Activated CD4-positive, alpha-beta T cell treated with anti-CD3 and anti-CD28 coated beads, Interleukin-2, amount 50 U/mL, for 48 hours (primary cell): ENCODE measurements at places on chromosomes 4 and X.
A peak's percentile ranks its signal among the peaks of the same experiment; 100 is the strongest.

- DNase-seq = no peak
Measured at GRCh38 chr4:134787315-134787714, 585.7 kb upstream of the PABPC4L start.

DNA sequence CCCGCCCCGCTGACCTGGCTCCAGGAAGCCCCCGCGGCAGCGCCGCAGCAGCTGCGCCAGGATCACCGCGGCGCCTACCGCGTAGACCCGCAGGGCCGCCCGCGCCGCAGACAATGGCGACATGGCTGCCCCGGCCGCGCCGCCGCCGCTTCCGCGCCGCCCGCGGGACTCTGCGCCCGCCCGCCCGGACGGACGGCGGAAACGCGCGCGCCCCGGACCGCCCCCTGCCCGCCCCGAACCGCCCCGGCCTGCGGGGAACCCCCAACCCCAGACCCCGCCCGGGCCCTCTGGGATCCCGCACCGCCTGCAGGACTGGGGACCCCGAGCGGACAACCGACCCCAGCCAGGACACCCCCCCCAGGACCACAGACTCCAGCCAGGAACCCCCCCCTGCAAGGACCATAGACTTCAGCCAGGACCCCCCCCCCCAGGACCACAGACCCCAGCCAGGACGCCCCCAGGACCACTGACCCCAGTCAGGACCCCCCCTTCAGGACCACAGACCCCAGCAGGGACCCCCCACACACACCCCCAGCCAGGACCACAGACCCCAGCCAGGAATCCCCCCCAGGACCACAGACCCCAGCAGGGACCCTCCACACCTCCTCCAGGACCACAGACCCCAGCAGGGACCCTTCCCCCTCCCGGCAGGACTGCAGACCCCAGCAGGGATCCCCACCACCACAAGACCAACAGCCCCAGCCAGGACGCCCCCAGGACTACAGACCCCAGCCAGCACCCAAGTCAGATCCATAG, at the start of the genes DHRSX and ZBED1:
TSS of gene DHRSX (minus strand) at position 174 of the 756 bp plus-strand sequence. CDS start at position 123, 51 bp downstream.
TSS of gene ZBED1 (minus strand) at position 174 of the 756 bp plus-strand sequence. CDS start 10,257 bp downstream, outside the sequence.
- peak; percentile 62 for DNase-seq

DNA sequence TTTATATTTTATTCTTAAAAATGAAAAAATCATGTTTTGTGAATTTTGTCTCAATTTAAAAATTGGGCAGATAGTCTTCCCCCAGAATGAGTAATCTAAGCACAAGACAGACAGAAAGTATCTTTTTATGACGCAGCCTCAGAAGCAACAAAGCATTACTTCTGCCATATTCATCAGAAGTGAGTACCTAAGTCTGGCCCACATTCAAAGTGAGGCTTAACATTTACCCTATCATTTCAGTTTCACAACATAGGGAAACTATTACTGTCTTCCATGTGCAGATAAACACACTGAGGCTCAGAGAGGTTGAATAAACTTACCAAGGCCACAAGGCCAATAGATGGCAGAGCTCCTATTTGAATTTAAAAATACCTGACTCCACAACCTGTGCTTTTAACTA, 4.4 kb upstream of the PRDX4 start:
- no peak for DNase-seq

DNA sequence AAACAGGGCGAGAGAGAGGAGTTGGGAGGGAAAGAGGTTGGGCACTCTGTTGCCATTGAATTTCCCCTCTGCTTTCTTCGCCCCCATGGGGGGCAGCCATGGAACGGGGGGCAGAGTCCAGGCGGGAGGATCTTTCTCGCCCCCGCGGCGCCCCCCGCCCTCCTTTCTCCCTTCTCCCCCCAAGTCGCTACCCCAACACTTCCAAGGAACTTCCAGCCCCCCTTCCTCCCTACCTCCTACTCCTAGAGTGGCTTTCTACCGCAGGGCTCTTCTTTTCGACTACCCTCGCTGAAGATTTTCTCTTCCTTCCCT, 594 bp upstream of the STAG2 start:
- no peak for DNase-seq

GRCh38 chr4:38189445-38189844, 229.2 kb downstream of the PTTG2 start:
- DNase-seq = peak; percentile 21

DNA sequence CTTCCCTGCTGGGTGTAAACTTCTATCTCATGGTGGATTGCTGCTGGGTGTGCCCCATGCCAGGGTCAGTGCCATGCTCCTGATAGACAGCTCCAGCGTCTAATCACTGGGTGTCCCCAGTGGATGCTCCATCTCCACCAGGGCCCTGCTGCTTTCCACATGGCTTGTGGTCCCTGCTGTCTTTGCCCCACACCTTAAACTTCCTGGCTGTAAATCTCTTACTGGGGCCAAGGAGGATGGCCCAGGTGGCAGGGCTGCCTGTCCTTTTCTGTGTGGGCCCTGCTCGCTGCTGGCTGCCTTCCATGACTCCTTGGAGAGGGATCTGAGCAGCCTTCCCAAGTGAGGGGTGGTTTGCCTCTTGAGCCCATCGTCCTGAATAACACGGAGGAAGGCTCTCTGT, 51.8 kb downstream of the RGS12 start:
- no peak for DNase-seq

- DNase-seq = no peak
Measured at GRCh38 chr4:13126976-13127910, 356.9 kb downstream of the RAB28 start.

DNA sequence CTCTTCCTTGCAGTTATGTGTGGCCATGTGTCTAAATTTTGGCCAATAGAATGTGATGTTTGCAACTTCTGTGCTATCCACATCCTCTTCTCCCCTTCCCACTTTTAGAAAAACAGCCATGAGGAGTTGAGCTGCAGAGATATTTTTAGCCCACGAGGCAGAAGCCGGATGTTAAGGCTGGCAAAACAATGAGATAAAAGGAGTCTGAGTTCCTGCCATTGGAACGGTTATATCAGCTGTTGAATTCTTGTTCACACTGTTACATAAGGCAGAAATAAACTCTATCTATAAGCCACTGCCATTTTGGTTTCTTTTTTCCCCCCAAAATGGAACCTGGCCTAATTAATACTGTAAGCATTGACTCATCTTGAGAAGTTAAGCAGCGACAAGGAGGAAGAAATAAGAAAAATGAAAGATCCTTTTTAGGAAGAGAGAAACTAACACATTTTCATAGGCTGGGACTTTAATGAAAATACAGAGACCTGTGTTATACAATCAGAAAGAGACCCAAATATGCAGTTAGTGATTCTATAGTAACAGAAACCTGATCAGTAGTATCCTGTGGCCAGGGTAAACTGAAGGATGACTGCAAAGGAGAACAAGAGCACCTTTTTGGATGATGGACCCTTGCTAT, 200.5 kb downstream of the INPP4B start:
- DNase-seq = no peak

DNA sequence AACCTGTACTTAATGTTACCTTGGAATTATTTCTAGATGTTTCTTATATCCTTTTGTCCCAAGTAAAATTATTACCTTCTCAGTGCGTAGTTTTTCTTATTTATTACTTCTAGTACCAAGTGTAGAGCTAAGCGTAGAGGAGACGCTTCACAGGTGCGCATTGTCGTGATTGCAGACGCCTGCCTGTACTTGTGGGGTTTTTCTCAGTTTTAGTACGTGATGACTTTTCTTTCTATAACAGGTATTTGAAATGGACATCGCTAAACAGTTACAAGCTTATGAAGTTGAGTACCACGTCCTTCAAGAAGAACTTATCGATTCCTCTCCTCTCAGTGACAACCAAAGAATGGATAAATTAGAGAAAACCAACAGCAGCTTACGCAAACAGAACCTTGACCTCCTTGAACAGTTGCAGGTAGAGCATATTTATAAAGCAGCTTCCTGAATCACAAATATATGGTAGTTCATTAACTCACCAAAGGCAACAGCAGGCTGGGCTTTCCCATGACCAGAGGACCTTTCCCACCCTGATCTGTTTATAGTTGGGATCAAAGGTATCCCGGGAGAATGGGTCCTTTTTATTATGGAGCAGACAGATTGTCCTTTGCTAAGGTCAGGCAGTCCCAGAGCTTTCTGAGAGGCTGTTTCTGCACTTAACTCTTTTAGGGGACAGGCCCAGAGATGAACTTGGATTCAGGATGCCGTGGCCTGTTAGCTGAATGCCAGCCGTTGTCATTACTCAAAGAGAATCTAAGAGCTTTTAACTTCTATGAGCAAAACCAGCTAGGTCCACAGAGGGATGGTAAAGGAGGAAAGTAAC, 172.9 kb downstream of the PTTG2 start:
- no peak for DNase-seq

DNA sequence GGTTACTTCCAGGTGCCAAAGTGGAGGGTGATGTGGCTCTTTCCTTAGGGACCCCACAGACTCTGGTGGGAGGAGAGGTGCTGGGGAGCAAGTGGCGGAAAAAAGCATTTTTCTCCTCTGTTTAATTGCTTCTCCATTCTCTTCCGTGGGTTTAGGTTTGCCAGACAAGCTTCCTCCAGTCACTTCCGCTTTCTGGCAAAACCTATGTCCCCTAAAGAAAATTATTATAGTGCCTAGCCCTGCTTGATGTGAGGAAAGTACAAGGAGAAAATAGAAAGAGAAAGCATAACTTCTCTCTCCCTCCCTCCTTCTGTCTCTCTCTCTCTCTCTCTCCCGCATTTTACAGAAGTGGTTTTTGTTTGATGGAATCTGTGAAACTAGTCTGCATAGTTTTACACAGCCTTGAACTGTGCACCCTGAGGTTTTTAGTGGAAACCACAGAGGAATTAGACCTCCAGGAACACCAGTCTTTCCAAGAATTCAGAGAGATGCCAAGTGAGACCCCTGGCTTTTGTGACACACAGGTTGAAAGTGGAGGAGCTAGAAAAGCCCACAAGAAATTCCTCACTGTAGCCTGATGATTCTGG, 231.1 kb upstream of the ANXA3 start:
- DNase-seq = no peak

DNA sequence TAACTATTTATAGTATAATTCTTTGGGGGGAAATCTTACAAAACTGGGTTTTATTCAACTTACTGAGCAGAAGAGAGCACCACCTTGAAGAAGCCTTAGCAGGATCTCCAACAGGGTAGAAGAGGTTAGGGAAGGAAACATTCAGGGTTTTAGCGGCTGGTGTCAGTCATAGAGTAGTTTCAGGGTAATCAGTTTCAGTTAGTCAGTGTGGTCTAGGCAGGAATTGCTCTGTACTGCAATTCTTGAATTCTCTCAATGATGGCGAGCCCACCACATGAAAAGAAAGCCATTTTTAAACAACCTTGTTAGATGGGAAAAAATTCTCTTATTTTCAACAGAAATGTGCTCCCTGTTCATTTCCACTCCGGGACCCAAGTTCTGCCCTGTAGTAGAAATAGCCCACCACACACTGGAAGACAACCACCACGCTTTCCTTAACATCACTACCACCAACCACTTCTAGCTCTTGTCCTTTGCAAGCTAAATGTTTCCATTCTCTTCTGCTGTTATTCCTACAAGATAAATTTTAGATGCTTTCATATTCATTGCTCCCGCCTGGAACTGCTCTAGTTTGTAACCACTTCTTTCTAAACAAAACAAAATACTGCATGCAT, 25.9 kb downstream of the COL25A1 start:
- no peak for DNase-seq

DNA sequence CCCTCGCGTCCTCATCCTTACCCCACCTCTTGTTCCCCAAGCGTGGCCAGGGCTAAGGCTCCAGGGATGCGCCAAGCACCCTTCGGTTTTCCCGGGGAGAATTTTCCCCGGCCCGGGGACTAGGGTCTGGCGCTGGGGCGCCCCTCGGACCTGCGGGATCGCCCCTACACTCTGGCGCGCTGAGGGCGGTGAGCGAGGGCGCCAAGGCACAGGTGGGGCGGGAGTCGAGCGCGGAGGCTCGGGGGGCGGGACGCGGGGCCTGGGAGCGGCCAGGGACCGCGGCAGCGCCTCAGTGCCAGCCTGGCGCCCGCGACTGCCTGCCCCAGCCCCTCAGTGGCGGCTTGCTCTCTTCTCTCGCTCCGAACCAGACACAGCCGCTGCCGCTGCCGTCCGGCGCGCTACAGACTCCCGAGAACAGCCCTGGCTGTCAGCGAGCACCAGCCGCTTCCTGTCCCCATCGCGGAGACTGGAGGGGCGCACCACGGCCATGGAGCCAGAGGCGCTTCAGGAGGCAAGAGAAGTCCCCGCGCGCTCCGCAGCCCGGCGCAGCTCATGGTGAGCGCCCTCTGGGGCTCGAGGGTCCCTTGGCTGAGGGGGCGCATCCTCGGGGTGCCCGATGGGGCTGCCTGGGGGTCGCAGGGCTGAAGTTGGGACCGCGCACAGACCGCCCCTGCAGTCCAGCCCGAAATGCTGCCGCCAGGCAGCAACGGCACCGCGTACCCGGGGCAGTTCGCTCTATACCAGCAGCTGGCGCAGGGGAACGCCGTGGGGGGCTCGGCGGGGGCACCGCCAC, at the start of gene DRD5:
TSS of gene DRD5 (plus strand) at position 292 of the 793 bp plus-strand sequence. CDS start at position 688, 396 bp downstream.
- DNase-seq = no peak

DNA sequence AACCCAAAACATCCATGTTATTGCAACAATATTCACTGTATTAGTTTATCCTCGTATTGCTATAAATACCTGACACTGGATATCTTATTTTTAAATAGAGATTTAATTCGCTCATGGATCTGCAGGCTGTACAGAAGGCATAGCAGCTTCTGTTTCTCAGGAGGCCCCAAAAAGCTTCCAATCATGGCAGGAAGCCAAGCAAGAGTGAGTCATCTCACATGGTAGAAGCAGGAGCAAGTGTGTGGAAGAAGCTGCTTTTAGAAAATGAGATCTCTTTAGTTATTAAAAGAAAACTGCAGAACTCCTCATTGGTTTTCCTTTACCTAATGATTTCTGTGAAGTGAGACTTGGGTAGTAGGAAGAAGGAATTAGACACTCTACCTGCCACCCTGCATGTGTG, 16.4 kb downstream of the ZNF732 start:
- no peak for DNase-seq

- DNase-seq = no peak
Measured at GRCh38 chrX:139222511-139223200, 307.9 kb upstream of the F9 start.

DNA sequence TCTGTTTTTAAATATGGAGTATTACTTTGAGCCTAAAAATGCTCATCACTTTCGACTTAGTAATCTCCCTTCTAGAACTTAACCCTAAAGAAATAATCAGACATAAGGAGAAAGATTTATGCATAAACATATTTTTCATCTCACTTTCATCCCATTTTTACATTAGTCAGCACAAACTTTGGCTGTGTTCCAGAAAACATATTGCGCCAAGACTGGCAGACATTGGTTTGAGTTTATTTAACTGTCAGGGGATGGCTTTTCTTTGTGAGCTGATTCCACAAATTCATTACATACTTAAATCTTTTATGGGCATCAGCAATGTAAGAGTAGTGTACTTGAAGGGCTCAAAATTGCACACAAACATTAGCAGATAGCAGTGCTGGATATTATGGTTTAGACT, 23.7 kb downstream of the MAOA start:
- DNase-seq = no peak

DNA sequence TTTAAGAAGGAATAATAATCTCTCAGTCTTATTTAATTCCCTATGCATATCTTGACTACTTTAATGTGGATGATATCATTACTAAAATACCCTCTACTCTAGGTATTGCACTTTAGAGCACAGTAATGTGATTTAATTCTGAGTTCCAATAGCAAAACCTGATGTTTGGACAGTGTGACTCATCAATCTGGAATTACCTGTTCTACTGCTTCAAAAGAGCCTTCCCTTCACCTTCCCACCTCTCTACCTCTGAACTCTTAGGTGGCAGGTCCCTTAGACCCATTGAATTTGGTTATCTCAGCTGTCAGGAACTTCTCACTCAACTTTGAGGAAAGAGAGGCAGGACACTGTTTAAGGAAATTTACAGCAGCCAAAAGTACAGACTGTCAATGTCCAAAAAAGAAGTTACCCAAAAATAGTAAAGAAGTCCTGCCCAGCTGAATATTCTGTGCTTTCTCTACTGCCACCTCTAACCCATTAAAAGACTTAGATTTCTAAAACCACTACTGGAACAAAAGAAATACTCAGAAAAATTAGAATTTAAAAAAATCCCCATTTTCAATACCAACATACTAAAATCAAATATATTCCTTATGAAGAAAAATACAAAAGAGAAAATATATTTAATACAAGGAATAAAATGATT, 123.1 kb upstream of the GPM6A start:
- no peak for DNase-seq
